ENCODE measurements at places on chromosomes 1 and 21. TPM values are rescaled to one million over a fixed set of nuclear protein-coding genes. Genes with fewer than 3 reads are reported as not detected.

HFM1 gene
- total RNA-seq: 0.49 TPM

TRMT13 gene
- total RNA-seq: 13.0 TPM

UMODL1 gene
- under 0.01 TPM for total RNA-seq

GJB5 gene
- not detected for total RNA-seq

ATP8B2 gene
- total RNA-seq: 283 TPM

PRR9 gene
- not detected for total RNA-seq
